ENCODE measurements at places on chromosomes 12 and 14. TPM values are rescaled to one million over a fixed set of nuclear protein-coding genes. Genes with fewer than 3 reads are reported as not detected.
A peak's percentile ranks its signal among the peaks of the same experiment; 100 is the strongest.

GRCh38 chr14:99517643-99518381, 36.6 kb downstream of the CCNK start:
- DNase-seq: no peak
- H3K27ac ChIP-seq: no peak overlapping the region
- no peak overlapping the region for H3K4me3 ChIP-seq
- peaks cover 5% of the 10 kb centered on the region for H3K4me1 ChIP-seq

GRCh38 chr14:54786838-54787237, 115.8 kb downstream of the GCH1 start:
- H3K27ac ChIP-seq: no peak overlapping the region
- peaks cover 2% of the 10 kb centered on the region for H3K4me1 ChIP-seq
- H3K36me3 ChIP-seq: no peaks in the 10 kb centered on the region
- H3K27me3 ChIP-seq: no peaks in the 10 kb centered on the region
- DNase-seq: no peak
- H3K4me3 ChIP-seq: no peak overlapping the region

DNA sequence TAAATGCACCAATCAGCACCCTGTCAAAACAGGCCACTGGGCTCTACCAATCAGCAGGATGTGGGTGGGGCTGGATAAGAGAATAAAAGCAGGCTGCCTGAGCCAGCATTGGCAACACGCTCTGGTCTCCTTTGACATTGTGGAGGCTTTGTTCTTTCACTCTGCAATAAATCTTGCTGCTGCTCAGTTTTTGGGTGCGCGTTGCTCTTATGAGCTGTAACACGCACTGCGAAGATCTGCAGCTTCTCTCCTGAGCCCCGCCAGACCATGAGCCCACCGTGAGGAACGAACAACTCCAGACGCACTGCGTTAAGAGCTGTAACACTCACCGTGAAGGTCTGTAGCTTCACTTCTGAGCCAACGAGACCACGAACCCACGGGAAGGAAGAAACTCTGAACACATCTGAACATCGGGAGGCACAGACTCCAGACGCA, 8.4 kb upstream of the PIANP start:
- no peak overlapping the region for H3K4me3 ChIP-seq
- H3K4me1 ChIP-seq: no peaks in the 10 kb centered on the region
- H3K27me3 ChIP-seq: no peaks in the 10 kb centered on the region
- H3K27ac ChIP-seq: no peak overlapping the region

DNA sequence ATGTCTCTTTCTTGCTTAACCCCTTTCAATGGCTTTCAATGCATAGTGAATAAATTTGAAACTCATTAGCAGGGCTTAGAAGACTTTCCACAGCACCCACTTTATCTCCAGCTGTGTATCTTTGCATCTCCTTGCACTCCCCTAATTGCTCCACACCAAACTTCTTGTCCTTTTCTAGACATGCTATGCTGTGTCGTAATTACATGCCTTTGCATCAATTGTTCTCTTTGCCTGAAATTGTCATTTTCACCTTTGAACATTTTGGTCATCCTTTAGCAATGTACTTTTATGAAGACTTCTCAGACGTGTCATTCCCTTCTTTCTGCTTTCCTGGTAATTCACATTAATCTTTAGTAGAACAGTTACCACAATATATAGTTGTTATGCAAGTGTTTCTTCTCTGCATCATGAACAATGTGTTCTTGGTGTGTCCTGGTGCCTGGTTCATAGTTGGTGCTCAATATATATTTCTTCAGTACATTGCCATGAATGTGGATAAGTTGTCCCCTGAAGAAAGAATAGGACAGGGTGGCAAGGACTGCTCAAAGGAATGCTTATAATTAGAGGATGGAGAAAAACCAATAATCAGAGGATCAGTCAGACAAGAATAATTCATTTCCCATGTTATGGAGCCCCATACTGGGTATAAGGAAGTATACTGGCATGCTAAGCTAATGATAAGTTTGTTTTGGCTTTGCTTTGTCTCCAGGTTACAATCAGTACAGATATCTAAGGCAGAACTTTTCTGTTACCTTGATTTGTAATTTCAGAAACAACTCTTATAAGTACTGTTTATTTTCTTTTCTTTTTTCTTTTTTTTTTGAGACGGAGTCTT, 27.2 kb downstream of the ARF6 start:
- H3K27me3 ChIP-seq: no peaks in the 10 kb centered on the region
- no peaks in the 10 kb centered on the region for H3K4me1 ChIP-seq
- H3K27ac ChIP-seq: no peak overlapping the region
- H3K36me3 ChIP-seq: no peaks in the 10 kb centered on the region
- DNase-seq: no peak

- no peaks in the 10 kb centered on the region for H3K36me3 ChIP-seq
- peaks cover 11% of the 10 kb centered on the region for H3K4me1 ChIP-seq
- peak overlapping the region; percentile 61 for H3K4me3 ChIP-seq
- no peak overlapping the region for H3K27ac ChIP-seq
- H3K27me3 ChIP-seq: peaks cover 13% of the 10 kb centered on the region
These were observed 1.3 kb downstream of the CHST11 start for GRCh38 chr12:104457746-104458693.

DNA sequence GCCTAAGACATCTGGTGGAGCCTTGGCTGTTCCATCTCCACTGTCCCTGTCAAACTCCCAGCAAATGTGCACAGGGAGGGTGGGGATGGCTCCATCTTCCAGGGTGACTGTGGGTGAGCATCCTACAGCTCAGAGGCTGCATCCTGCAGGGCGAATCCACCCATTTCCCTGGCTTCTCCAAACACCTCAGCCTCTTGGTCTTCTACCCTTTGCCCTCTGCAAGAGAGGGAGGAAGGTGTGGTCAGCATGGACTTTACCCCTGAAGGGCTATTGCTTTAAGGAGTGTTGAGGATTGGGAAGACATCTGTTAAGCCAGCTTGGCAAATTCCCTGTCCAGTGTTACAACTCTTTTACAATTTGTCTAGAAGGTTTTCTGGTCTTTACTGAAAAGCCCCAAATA, 23.1 kb upstream of the DGLUCY start:
- DNase-seq: no peak
- H3K27ac ChIP-seq: no peak overlapping the region
- no peaks in the 10 kb centered on the region for H3K27me3 ChIP-seq
- H3K4me1 ChIP-seq: no peaks in the 10 kb centered on the region
- no peak overlapping the region for H3K4me3 ChIP-seq

GRCh38 chr14:104499784-104500760, 79.5 kb upstream of the C14orf180 start:
- no peak for DNase-seq
- H3K36me3 ChIP-seq: no peaks in the 10 kb centered on the region
- no peak overlapping the region for H3K4me3 ChIP-seq
- no peak overlapping the region for H3K27ac ChIP-seq
- H3K27me3 ChIP-seq: no peaks in the 10 kb centered on the region
- H3K4me1 ChIP-seq: no peaks in the 10 kb centered on the region

DNA sequence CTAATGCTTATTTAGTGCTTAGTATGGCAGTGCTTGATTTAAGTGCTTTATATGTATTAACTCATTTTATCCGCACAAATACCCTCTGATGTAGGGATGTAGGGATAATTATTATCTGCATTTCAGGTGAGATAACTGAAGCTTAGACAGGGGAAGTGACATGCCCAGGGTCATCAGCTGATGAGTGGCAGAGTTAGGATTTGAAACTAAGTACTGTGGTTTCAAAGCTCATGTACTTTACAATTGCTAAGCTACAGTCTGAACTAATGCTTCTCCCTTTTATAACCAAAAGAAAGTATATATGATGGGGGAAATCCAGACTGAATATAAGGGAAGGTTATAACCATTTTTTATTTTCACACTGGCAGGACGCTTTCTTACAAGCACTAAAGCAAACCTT, 229.6 kb upstream of the NAV3 start:
- DNase-seq: no peak
- no peaks in the 10 kb centered on the region for H3K4me1 ChIP-seq
- no peaks in the 10 kb centered on the region for H3K27me3 ChIP-seq
- no peak overlapping the region for H3K27ac ChIP-seq

DNA sequence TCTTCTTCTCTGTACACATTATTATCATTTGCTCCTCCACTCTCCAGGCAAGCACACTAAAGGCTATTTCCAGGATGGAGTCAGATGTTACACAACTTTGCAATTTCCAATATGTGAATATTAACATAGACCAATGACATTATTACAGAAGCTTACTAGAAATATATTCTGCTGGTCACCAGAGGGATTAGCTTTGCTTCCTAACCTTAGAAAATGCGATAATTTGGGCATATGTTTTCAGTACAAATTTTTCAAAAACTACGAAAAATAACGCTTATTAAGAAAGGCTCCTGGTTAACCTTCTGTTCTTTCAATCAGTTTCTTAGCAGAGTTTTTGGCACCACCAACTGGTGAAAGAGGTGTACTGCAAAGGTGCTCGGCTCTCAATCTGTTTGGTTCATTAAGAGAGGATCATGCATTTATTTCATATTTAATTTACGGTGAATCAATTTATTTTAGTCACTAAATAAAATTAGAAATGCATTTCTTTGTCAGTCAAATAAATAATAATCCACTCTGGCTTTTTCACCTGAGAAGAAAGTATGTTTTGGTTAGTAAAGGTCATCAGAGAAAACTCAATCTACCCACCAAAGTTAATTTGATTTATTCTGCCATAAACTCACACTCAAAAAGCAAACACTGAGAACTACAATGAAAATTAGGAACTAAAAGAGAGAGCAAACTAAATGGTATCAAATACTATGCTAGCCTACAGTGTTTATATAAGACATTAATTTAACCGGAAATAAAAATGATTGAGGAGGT, 39.2 kb downstream of the EFCAB11 start:
- no peaks in the 10 kb centered on the region for H3K36me3 ChIP-seq
- H3K27ac ChIP-seq: no peak overlapping the region
- DNase-seq: peak; percentile 75
- no peaks in the 10 kb centered on the region for H3K27me3 ChIP-seq
- H3K4me1 ChIP-seq: peaks cover 13% of the 10 kb centered on the region
- no peak overlapping the region for H3K4me3 ChIP-seq

DNA sequence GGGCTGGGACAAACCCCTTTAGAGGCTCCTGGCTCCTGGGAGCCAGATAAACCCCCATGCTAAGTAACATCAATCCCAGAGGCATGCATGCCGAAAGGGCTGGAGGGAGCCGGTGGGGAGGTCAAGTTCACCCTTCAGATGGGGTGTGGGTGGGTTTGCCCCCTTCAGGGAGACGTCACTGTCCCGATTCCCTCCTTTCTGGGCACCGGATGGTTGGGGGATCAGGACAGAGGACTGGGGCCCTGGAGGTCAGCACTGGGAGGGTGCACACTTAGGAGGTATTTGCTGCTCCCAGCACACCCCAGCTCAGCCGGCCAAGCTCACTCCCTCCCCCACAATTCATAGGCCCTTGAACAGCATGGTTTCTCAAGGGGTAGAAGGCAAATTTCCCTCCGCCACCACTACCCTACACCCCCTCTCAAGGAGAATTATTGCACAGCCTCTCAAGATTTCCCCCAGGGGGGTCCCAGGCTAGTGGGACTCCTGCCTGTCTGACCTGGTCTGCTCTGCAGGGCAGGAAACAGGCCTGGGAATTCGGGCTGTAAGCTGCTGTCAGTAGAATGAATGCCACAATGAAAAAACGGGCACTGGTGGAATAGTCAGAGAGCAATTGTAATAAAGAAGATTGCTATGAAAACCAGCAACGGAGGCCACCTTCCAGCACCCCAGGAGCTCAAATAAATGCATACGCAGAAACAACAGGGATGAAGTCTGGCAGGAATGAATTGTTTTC, 63.5 kb downstream of the GALNT16 start:
- H3K27ac ChIP-seq: no peak overlapping the region
- no peak overlapping the region for H3K4me3 ChIP-seq
- no peak for DNase-seq

GRCh38 chr12:110575326-110575725, 7.8 kb downstream of the PPTC7 start:
- DNase-seq: no peak
- H3K27me3 ChIP-seq: no peaks in the 10 kb centered on the region
- H3K4me1 ChIP-seq: peaks cover 5% of the 10 kb centered on the region
- H3K36me3 ChIP-seq: no peaks in the 10 kb centered on the region

DNA sequence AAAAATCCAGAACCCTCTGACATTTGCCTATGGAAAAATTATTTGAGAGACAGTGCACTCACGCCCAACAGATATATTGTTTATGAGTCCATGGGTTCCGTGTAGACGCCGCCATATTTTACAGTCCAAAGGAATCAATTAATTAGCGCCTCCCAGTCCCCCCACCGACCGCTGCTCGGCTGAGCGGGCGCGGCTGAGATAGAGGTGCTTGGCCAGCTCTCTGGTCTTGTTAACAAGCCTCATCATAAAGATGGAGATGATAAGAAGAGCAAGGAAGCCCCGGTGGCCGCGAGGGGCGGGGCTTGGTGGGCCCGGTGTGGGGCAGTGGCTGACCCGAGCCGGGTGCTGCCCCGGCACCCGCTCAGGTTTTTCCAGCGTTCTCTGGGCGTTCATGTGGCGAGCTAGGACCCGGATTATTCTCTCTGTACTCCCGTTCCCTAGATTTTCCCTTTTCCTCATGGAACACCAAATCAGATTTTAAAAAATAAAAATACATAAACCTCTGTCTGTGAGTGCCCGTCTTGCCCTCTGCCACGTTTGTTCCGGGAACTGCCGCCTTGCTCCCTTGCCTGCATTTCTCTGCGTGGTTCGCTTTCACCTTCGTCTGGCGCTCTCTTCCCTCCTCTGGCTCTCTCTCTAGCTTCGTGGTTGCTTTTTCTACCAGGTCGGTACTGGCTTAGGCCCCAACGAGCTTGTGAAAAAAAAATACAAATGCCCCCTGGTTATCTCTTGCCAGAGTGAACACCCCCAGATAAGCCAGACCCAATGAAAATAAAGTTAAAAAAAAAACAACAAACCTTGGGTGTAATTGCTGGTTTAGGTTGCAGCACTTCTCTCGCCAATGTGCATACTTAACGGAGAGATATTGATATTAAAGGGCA, 9.0 kb downstream of the HOXC12 start:
- H3K36me3 ChIP-seq: peaks cover 8% of the 10 kb centered on the region
- peaks cover 100% of the 10 kb centered on the region for H3K27me3 ChIP-seq
- no peak overlapping the region for H3K4me3 ChIP-seq
- no peak overlapping the region for H3K27ac ChIP-seq
- H3K4me1 ChIP-seq: no peaks in the 10 kb centered on the region

Gene PARP11
- total RNA-seq: 13.3 TPM

Gene LARP4
- total RNA-seq: 93.9 TPM

Gene TMEM117
- total RNA-seq: 1.4 TPM

Gene TSHR
- total RNA-seq: not detected

Gene TMTC1
- 19.8 TPM for total RNA-seq
